ENCODE measurements at places on chromosomes 11 and 22. TPM values are rescaled to one million over a fixed set of nuclear protein-coding genes. Genes with fewer than 3 reads are reported as not detected.

TRMU gene
- total RNA-seq = 43.3 TPM

TBX10 gene
- total RNA-seq = not detected

SCGB1A1 gene
- not detected for total RNA-seq

OOSP4B gene
- not detected for total RNA-seq

NECTIN1 gene
- 7.8 TPM for total RNA-seq

FOLR1 gene
- not detected for total RNA-seq
